ENCODE measurements at places on chromosomes 2 and 18. TPM values are rescaled to one million over a fixed set of nuclear protein-coding genes. Genes with fewer than 3 reads are reported as not detected.

GRCh38 chr2:222730366-222730999 is 59.0 kb downstream of the MOGAT1 start:
- DNase-seq = no peak

GRCh38 chr2:209468846-209469245 is 45.0 kb downstream of the MAP2 start:
- DNase-seq = no peak

GRCh38 chr2:63538390-63538789 is 49.9 kb downstream of the WDPCP start:
- DNase-seq = no peak

DNA sequence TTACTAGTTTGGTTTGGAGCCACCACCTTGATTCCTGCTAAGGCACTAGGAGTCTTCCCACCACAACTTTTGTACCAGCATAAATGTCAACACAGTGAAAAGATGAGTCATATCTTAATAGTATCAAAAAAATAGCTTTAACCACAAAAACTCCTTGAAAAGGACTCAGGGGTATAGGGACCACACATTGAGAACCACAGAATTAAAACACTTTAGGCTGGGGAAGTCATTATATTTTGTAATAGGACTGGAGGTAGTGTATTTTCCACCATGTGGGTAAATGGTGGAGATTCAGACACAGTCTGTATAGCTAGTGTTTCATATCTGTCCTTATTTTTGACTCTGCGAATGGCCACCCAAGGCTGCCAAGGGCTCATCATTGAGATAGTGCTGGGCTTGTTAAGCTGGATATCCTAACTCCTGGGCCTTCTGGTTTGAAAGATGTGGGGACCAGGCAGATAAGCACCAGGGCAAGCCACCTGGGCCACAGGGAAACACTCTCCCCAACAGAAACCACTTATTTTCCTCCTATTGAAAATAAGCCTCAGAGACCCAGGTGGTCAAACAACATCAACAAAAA is 19.1 kb upstream of the FHL2 start:
- DNase-seq = no peak

- no peak for DNase-seq
These were observed 35.2 kb downstream of the MTHFD2 start for GRCh38 chr2:74233648-74234047.

Gene ICA1L
- polyA plus RNA-seq = 12.7 TPM

Measured in left renal cortex interstitium (tissue), 4 donors.